ENCODE measurements at places on chromosomes 3 and 15. TPM values are rescaled to one million over a fixed set of nuclear protein-coding genes. Genes with fewer than 3 reads are reported as not detected.
A peak's percentile ranks its signal among the peaks of the same experiment; 100 is the strongest.

- peak; percentile 91 for DNase-seq
Measured at GRCh38 chr15:39580485-39581241, at the start of gene THBS1. Gene THBS1 (plus strand): TSS chr15:39581079. CDS start chr15:39581858, 779 bp downstream.

GRCh38 chr3:16076564-16076963, 97.9 kb upstream of the GALNT15 start:
- no peak for DNase-seq

GRCh38 chr3:99662838-99663570, 24.6 kb downstream of the COL8A1 start:
- DNase-seq: no peak

DNA sequence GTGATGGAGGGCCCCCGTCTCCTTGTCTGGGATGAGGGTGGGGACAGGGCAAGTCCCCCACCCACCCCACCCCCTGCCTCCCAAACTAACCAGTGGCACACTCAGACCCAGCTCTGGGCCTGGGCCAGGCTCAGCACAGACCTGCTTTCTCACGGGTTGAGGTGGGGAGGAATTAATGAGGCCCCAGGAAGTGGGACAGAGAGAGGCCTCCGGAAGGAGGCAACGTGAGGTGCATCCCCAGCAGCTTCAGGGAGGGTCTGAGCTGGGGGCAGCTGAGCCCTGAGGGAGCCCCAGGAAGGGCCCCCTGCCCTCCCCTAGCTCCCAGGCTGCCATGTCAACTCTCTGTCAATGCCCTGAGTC, 15.0 kb upstream of the GNAI2 start:
- DNase-seq: no peak

GRCh38 chr3:190444576-190445145, 5.0 kb downstream of the TMEM207 start:
- no peak for DNase-seq

The SOX14 gene
- not detected for total RNA-seq

Measured in HT1080 (cell line).